ENCODE measurements at places on chromosomes 7 and 10.

DNA sequence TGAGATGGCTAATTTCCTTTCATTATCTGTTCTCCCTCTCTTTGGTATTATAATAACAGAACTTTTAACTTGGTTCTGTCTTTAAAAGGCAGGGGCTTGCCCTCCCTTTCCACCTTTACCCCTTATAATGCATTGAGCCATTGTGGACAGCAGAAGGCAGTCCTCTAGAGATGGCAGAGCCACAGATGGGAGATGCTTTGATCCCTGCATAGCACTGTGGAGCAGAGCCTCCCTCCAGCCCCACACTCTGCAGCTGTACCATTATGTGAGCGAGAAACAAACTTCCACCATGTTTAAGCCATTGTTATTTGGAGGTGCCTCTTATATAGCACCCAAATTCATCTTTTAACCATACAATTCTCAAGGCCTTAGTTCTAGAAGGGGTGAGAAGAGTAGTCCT, 78.4 kb downstream of the SEC23IP start:
- DNase-seq, result no peak

DNA sequence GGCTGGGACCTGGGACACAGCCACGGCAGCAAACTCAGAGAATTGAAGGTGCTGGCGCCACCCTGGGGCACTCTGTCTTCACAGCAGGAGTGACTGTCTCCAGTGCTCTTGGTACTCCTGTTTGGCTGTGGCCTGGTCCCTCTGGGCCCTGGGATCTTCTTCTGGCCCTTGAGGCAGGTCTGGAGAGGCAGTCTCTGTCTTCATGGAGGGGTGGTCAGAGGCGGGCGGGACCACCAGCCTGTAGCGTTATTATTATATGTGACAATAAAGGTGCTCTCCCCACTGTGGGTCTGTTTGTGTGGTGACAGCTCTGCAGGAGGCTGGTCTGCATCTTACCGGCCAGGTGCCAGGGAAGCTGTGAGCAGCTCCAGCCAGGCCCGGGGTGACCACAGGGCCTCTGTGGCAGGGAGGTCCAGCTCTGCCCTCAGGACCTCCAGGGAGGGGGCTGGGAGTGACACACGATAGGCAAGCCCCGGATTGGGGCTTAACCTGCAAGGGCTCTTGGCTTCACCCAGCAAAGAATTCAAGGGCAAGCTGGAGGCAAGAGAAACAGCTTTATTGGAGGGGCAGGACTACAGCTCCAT, 70.3 kb downstream of the MYL10 start:
- no peak for DNase-seq

GRCh38 chr10:22685926-22686325, 28.5 kb downstream of the PIP4K2A start:
- no peak for DNase-seq

GRCh38 chr7:104126411-104126841, 81.4 kb downstream of the ORC5 start:
- DNase-seq, result no peak

GRCh38 chr7:47497367-47498096, 84.4 kb downstream of the TNS3 start:
- no peak for DNase-seq

Data from stimulated activated naive CD8-positive, alpha-beta T cell treated with anti-CD3 and anti-CD28 coated beads, Interleukin-15, Interleukin-2, amounts not matched to agents 100 U/mL and 50 U/mL, for 24 hours (primary cell).